CD4-positive, alpha-beta memory T cell (primary cell): ENCODE measurements at places on chromosomes 13 and 19. TPM values are rescaled to one million over a fixed set of nuclear protein-coding genes. Genes with fewer than 3 reads are reported as not detected.

CRLF1 gene
- 0.70 TPM for polyA plus RNA-seq

FLT1 gene
- polyA plus RNA-seq: 0.15 TPM

DNA sequence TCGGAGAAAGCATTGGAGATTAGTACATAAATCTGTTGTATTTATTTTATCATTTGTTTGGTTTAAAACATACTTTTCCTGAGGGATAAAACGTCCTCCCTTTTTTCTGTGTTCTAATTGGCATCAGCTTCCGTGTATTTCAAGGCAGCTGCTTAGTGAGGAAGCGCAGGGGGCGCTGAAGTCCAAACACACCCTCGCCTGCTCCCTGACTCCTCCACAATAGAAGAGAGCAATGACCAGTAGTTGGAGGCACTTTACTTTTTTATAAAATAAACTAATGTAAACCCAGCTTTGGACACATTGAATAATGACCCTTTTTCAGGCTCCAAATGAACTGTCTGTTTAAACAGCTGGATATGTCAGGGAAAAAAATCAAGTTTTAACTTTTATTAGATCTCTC is 79.9 kb downstream of the RNASEH2B start:
- H3K4me3 ChIP-seq: no peak overlapping the region
- peaks cover 18% of the 10 kb centered on the region for H3K4me1 ChIP-seq
- H3K36me3 ChIP-seq: no peaks in the 10 kb centered on the region
- H3K27ac ChIP-seq: no peak overlapping the region

GRCh38 chr19:35908973-35909683 is 1.0 kb upstream of the TYROBP start:
- no peaks in the 10 kb centered on the region for H3K36me3 ChIP-seq
- no peak for DNase-seq
- H3K4me1 ChIP-seq: peaks cover 19% of the 10 kb centered on the region
- no peaks in the 10 kb centered on the region for H3K27me3 ChIP-seq

DNA sequence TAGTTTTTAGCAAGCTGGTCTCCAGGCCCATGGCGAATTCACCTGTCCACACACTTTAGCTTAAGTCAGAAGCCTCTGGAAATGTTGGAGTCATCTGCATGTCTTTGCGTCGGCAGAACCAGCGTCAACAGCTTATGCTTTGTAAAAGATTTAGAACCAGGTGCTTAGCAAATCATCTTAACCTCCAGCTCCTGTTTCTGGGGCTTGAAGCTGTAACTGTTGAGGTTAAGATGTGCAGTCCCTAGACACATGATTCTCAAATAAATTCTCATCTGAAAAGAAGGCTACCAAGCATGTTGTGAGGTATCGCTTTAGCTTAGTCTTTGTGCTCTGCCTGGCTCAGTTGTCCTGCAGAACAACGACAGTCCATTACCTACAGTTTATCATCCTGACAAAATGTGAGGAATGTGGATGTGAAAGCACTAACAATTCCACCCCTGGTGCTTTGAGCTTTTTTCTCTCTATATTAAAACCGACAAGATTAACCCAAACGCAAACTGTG is 4.4 kb downstream of the EFNB2 start:
- H3K4me1 ChIP-seq: peaks cover 24% of the 10 kb centered on the region
- H3K27ac ChIP-seq: no peak overlapping the region
- DNase-seq: no peak
- no peak overlapping the region for H3K4me3 ChIP-seq
